Inflammatory macrophage treated with lipopolysaccharide for 4 hours (primary cell): ENCODE measurements at places on chromosomes 1 and 21.

- no peak for DNase-seq
Observed at GRCh38 chr21:39353295-39353694, 4.4 kb upstream of the HMGN1 start.

GRCh38 chr1:146021050-146021445 lies 487 bp downstream of the HJV start:
- no peak for DNase-seq

DNA sequence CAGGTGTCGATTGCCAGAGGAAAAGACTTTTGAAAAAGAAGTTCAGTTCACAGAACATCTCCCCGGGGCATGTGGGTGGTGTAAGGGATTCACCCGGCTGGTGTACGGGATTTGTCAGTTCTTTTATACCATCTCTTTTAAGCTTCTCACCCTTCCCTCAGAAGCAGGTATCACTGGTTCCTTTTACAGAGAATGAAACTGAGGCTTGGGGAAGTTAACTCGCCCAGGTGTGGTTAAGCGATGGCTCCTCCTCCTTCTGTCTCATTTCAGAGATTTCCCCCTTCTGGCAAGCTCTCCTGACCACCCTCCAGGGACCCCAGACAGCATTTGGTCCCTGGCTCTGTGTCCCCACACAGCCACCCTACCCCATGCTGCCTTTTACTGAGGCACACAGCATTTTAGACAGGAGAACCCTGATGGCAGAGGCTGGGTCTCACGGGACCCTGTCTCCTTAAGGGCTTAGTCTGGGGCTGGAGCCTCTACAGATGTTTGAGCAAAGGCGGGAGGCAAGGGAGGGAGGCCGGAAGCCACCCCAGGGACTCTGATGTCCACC lies 2.8 kb upstream of the ECE1 start:
- DNase-seq, result no peak

DNA sequence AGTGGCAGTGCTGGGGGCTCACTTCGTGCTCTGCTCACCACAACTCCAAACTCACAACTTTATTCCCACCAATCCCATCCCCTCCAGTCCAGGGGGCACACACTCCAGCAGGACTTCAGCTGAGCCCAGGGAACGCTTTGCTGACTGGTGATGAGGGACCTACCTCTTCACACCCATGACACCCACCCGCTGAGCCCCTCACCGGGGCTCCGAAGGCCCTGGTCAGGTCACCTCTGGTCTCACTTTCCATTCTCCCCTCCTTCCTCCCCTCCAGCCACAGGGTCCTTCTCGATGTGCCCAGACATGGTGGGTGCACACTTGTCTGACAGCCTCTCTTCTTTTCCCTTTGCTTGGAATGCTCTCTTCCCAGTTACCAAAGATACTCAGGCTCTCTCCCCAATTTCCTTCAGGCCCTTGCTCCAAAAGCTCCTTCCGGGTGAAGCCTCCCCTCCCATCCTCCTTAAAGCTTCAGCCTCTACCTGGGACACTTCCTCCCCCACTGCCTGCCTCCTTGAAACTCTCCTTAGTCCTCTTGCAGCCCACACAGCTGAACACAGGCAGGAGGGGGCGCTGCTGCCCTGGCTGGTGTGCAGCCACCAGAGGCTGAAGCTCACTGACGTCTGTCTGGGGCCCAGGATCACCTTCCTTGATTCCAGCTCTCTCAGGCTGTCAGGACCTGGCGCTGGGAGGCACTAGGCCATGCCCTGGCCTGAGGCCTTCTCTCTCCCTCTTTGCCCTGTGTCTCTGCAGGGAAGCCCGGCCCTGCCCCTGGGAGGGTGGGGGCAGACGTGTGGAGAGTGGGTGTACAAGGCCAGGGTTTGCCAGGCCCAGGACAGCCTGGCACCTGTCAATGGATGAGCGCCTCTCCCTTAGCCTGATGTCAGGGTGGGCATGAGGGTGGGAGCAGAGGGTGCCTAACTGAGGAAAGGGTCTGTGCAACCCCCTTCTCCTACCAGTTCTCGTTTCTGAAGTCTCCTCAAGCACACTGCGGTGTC lies 1.6 kb downstream of the KCNE1 start:
- peak; percentile 81 for DNase-seq

- peak; percentile 23 for DNase-seq
Observed at GRCh38 chr1:197770243-197770642, 5.0 kb downstream of the DENND1B start.

- DNase-seq, result no peak
Observed at GRCh38 chr1:94927405-94928175, 680 bp upstream of the CNN3 start.

DNA sequence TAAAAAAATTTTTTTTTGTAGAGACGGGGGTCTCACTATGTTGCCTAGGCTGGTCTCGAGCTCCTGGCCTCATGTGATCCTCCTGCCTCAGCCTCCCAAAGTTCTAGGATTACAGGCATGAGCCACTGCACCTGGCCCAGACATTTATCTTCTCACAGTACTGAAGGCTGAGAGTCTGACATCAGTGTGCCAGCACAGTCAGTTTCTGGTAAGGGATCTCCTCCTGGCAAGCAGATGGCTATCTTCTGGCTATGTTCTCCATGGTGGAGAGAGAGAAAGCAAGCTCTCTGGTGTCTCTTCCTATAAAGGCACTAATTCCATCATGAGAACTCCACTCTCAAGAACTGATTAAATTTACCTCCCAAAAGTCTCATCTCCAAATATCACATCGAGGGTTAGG lies 57.8 kb upstream of the C1orf185 start:
- DNase-seq, result no peak

DNA sequence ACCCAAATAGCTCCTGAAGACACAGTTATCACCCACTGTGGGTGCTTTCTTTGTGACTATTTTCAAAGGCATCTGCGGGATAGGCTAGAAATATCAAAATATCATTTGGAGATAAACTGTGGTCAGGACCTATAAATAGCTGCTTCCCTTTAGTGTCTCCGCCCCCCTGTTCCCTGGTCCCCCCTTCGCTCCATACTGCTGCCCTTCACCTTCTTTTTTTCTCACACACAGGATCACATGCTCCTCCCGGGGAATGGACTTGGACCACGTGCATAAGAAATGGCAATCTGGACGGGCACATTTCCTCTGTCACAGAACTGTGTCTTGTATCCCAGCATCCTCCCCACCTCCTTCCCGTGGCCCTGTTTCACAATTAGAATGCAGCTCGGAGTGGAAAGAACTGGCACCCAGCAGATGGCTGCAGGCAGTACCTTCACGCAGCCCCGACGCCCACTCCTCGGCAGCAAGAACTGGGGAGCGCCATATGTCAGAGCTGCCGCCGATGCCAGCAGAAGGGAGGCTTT lies 68.8 kb upstream of the SSX2IP start:
- peak; percentile 54 for DNase-seq

DNA sequence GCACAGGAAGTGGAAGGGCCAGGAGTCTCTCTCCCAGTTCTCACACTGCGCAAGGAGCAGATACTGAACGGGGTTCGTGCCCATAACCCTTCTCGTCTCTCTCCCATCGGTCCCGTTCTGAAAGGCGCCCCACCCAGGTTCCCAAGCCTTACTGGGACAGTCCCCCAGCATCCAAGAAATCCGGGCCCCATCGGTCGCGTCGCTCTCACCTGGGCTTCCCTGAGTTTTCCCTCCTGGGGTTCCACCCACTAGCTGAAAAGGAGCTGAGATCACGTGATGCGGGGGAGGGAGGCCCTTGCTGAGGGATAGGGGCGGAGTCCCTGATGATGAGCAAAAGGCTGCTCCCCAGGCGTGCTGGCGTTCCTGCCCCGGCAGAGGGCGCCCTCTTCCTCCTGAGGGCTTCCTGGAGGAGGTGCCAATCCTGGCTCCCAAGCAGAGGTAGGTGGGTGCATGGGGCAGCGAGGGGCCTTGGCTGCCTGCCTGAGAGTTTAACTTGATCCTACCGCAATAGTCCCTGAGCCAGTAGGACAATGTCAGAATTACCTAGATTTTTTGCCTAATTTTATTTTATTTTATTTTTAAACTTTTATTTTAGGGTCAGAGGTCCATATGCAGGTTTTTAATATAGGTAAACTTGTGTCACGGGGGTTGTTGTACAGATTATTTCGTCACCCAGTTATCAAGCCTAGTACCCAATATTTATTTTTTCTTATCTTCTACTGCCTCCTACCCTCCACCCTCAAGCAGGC lies at the start of gene SPOCD1:
Gene SPOCD1 (minus strand): TSS at position 271 of the 749 bp plus-strand sequence. CDS start 689 bp downstream, outside the sequence.
- peak; percentile 83 for DNase-seq

DNA sequence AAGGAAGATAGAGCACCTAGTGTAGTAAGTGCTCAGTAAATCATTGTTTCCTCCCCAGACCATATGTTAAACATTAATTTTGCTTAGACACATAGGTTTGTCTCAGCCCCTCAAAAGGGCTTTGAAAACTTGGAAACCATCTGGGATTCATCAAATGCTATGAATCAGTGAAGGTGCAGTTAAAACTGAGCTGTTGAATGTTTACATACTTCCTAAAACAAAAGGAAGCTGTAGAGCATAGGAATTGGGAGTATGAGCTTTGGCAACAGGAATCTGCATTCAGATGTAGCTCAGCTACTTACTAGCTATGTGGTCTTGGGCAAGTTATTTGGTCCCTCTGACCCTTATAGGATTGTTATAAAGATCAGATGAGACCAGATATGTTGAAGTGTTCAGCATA lies 18.7 kb upstream of the PODN start:
- no peak for DNase-seq

DNA sequence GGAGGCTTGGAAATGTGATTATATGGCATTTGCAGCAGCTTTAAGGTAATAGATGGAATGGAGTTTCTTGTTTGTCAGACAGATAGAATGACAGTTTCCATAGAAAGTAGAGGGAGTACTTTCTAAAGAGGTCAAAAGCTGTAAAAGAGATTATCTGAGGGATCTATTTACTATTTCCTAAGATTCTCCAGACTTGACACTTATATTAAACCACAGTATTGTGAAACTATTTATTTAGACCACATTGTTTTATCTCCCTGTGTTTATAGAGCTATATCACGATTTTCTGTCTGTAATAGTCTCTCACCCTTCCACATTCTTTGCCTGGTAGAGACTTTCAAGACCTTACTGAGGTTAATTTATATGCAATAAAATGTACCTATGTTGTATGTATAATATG lies 66.7 kb downstream of the MAN1A2 start:
- no peak for DNase-seq

DNA sequence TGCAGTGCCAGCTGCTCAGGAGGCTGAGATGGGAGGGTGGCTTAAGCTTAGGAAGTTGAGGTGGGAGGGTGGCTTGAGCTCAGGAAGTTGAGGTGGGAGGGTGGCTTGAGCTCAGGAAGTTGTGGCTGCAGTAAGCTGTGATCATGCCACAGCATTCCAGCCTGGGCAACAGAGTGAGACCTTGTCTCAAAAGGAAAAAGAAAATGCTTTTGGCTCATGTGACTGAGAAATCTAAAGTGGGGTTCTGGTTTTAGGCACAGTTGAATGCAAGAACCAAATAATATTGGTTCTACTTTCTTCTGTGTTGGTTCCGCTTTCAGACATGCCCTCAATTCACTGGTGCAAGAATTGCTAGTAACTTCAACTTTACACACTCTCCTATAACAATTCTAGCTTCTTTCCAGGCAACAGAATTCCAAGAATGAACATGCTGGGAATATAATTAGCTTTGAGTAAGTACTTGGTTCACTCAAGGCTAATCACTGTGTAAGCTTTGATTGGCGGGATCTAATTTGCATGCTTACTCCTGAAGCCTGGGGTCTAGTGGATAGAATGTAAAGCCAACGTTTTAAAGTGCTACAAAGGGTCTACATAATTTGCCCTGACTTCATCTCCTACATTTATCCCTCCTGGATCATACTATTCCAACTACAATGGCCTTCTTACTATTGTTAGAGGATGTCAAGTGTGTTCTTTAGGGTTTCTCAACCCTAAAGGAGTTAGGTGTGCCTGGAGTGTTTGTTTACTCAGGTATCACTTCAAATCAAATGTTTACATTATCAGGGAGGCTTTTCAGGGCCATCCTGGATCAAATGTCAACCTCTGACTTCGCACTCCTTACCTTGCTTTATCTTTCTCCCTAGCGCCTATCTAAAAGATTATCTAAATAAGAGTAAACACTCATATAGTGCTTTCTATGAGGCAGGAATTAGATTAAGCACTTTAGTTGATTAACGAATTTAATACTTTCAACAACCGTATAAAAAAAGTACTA lies 115.1 kb downstream of the SLC16A1 start:
- DNase-seq, result peak; percentile 66

DNA sequence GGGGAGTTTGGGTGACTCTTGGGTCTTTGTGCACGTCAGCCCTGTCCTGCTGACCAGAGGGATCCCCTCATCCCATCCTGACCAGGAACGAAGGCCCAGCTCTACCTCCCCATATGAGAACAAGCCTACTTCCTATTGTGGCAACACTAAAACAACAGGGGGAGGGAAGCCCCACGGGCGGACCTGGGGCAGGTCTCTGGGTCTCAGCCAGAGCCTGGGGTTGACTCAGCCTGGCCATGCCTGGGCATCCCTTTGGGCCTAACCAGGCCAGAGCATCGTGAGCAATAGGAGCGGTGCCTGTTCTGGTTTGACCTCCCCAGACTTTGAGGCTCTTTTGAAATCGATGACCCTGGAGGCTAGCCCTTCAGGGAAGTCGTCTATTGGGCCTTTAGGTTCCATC lies 16.8 kb downstream of the RPS6KA1 start:
- no peak for DNase-seq

DNA sequence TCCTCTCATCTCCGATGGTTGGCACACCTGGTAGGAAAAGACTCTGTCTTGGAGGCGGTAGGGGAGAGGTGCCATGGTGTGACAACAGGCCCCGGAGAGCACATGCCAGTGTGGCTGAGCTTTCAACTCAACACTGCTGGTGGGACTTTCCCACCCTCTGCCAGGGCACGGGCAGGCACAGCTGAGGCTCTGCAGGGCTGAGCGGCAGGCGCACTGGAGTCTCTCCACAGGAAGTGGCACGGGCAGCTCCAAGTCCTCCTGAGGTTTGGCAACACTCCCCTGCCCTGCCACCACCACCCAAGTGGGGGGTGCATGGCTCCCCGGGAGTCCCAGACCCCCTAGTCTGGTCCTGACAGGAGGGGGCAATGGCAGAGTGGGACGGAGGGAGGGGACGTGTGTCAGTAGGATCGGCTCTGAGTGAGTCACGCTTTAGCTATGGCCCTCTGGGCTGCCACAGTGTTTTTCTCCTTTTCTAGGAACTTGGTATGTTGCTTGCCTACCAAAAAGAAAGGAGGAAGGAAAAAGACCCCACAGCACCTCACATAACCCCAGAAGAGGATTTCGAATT lies 27.3 kb upstream of the EVA1B start:
- DNase-seq, result peak; percentile 49

DNA sequence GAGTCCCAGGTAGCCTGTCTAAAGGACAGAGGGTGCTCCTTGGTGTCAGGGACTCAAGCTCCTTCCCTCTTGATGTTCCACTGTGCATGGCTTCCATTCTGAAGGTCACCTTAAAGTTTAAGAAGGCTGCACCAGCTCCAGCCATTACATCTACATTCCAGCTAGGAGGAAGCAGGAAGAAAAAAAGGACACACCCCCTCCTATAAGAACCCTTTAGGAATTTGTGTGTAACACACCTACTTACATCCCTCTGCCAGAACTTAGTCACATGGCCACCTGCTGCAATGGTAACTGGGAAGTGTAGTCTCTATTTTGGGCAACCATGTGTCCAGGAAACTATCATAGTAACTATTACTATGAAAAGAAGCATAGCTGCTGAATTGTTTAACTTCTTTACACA lies 161.6 kb upstream of the KLHDC7A start:
- DNase-seq, result no peak

GRCh38 chr1:169874229-169874628 lies 19.5 kb downstream of the SCYL3 start:
- no peak for DNase-seq
